Umbilical cord (tissue), 2 donors: ENCODE measurements at places on chromosomes 1 and 21. TPM values are rescaled to one million over a fixed set of nuclear protein-coding genes. Genes with fewer than 3 reads are reported as not detected.

DNA sequence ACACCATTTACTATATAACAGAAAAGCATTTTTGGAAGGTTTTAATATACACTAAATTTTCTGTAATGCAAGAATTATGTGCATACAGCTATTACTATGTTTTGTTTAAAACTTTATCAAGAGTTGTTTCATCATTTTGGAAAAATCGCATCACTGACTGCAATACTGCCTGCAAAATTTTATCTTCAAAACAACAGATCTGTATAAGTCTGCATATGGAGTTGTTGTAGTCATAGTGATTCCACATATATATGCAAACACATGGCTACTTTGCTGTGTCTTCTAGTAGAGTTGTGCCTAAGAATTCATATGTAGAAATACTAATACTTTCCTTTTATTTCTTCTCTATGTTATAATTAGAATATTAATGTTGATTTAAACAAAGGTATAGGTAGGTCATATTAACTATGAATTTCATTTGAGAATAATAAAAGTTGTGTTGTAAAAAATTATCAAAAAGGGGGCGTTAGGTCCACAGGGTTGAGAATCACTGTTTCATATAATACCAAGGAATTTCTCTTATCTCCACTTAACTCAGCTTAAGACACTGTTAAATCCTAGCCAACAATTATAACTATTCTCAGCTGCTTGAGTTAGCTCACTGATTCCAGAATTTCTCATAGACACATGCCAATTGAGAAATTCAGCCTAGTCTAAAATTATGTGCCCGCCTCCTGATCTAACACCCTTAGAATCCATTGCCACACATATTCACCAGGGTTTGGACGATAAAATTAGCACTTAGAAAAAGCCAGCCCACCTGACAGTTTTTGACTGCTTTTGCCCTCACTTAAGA is 22.9 kb upstream of the LAMC1 start:
- DNase-seq = peak; percentile 54

DNA sequence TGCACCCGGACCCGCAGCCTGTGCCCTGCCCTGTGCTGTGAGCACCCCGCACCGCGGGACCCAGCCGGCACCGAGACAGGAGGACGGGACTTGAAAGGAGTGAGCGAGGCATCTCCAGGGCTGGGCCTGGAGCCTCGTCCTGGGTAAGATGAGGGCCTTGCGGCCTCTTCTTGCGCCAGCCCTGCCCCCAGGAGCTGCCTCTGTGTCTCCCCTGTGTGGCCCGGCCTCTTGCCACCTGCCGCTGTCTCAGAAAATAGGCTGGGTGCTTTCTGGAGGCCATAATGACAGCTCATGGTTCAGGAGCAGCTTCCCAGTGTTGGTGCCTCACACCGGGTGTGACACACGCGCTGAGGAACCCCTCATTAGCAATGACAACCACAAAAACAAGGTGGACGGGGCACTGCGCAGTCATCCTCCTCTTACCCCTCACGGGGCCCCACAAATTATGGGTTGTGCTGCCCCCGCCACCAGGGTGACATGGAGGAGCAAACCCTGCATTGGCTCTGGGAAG is 161.5 kb upstream of the C1orf174 start:
- no peak for DNase-seq

- DNase-seq = peak; percentile 15
Observed at GRCh38 chr1:145782272-145783099, 41.4 kb downstream of the RNF115 start.

GRCh38 chr1:200152336-200152735 is 124.8 kb downstream of the NR5A2 start:
- no peak for DNase-seq

DNA sequence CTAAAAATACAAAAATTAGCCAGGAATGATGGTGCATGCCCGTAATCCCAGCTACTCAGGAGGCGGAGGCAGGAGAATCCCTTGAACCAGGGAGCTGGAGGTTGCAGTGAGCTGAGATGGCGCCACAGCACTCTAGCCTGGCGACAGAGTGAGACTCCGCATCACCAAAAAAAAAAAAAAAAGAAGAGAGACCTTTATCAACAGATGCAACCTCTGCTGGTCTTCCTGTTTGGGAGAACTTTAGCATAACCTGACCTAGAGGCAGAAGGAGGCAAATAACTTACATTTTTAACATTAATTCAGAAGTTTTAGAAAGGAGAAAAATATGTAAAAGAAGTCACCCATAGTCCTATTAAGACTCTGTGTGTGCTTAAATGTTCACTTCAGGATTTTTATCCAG is 32.4 kb downstream of the SLAMF1 start:
- DNase-seq = no peak

GRCh38 chr1:1274299-1274930 is 761 bp upstream of the UBE2J2 start:
- DNase-seq = no peak

DNA sequence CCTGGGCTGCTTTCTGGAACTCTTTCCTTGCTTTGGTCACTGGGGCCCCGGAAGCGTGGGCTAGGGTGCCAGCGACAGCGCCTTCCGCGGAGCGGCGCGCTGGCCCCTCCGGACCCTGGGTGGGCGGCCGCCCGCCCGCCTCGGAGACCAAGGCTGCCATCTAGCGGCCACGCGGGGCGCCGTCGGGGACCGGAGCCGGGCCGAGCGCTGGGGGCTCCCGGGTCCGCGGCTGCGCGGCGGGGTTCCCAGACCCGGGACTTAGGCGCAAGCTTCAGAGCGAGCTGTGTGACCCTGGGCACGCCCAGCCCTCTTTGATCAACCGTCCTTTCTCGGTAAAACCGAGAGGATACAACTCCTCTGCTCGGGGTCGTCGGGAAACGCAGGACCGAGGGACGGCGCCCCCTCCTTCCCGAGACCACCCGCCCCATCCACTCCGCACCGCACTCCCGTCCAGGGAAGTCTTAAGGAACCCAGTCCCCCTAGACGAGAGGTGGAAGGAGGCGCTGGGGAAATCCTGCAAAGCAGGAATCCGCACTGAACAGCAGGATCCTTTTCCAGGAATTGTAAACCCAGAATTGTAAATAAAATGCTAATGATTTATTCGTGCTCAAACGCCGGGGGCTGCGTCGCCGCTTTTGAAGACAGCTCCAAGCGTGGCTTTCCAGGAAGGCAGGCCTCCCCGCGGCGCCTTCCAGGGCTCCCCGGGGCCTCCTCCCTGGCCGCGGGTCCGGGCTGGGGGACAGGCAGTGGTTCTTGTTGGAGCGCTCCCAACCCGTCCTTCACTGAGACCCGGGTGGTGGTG is 41.2 kb downstream of the RRAGC start:
- peak; percentile 11 for DNase-seq

DNA sequence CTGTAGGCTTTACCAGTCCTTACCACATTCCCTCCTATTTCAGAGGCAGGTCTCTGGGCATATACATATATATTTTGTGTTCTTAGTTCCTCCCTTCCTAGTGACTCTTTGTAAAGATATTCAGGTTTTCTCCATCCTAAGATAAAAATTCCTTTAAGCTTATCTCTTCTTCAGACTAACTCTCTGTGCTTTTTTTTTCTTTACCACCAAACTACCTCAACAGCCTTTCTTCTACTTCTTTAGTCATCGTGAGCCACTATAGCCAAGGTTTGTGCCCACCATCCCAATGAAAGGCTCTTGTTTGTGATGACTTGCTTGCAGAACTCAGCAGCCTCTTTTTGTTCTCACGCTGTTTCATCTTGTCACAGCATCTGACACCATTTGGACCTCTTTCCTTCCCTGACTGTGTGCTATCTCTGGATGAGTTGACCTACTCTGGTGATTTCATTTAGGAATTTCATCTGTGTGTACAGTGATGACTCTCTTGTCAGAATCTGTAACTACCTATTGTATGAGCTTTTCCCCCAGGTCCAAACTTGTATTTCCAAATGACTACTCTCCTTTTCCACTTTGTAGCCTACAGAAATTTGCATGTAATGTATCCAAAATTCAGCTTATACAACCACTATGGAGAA is 59.0 kb upstream of the MACF1 start:
- DNase-seq = no peak

DNA sequence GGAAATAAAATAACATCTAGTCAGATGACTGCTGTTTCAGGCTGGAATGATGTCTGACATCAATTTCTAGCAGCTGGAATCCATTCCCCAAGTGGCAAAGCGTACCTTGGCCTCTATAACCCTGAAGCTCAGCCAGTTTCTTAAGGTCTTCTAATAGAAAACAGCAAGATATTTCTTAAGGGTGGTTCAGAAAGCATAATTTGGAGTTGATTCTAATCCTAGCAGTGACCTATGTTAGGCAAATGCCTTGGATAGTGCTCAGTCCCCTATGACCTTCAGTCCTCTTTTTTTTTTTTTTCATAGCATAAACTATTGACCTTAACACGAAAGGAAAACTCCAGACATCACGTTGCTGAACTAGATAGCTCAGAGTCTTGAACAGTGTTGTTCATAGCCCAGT is 56.5 kb downstream of the LAMC2 start:
- no peak for DNase-seq

DNA sequence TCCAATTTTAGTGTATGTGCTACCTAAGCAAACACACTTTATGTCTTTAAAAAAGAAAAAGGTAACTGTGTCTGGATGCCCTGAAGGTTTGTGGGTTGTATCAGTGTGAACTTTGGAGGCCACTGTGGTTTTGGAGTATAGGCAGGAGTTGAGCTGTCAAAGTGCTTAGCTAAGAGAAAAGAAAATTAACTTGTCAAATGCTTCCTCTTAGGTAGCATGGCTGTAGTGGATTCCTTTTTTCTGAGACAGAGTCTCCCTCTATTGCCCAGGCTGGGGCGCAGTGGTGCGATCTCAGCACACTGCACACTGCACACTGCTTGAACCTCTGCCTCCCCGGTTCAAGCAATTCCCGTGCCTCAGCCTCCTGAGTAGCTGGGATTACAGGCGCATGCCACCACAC is 11.2 kb upstream of the SLC41A1 start:
- DNase-seq = no peak

DNA sequence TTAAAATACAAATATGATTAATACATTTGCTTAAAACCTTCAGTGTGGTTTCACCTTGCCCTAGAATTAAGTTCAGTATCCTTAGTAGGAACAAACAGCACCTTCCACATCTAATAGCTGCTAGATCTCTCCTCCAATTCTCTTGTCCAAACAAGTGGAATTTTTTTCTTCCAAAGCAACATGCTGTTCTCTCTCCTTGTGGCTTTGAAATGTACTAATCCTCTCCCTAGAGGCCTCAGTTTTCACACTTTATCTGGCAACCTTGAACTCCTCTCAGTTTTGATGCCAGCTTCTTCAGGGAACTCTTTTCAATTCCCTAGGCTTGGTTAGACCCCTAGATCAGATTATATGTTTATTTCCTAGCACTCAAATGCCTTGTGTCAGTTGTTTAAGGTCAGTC is 87.0 kb downstream of the GLUL start:
- DNase-seq = no peak

GRCh38 chr1:26822737-26823395 is 3.6 kb upstream of the ZDHHC18 start:
- no peak for DNase-seq

DNA sequence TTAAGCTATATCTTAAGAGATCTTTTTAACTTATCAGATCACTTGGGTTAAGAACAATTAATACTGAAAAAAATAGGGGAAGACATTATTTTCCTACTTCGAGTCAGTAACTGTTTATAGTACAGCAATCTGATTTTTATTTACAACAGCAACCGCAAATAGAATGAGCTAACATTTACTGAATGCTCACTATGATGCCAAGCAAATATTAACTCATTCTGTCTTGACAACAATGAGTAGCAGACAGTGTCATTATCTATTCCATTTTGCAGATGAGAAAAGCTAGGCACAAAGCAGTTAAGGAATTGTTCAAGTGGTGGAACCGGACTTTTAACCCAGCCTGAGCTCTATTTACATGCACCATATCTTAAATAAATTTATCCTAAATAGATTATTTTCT is 273.7 kb downstream of the NTNG1 start:
- DNase-seq = no peak

- no peak for DNase-seq
Observed at GRCh38 chr1:230679825-230680224, 34.1 kb downstream of the AGT start.

DNA sequence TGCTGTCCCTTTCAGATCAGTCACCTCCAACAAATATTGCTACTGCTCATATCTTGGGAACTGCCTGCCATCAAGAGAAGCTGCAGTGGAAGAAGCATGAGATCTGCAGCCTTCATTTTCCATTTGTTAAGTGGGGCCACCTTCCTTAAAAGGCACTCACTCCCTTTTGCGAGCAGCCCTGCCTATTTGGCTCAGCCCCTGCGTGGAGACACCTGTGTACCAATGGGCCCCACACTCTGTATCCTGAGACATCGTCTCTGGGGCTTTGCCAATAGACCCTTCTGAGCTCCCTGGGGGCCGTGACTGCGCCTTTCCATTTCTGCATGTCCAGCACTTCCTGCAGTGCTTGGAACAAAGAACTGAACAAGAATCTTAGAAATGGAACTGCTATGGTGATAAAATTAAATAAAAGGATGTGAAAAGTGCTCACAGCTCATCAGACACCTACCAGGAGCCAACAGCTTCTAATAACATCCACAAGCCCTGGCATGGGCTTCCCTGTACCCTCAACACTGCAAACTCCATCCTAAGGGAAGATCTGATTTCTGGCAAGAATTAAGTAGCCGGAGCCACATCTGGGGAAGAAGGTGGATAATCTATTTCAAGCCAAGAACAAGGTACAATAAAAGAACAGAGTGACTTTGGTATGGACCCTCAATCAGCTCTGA is 36.7 kb downstream of the PARP1 start:
- DNase-seq = no peak

GRCh38 chr1:152185544-152186391 is 26.7 kb upstream of the RPTN start:
- DNase-seq = peak; percentile 38

DNA sequence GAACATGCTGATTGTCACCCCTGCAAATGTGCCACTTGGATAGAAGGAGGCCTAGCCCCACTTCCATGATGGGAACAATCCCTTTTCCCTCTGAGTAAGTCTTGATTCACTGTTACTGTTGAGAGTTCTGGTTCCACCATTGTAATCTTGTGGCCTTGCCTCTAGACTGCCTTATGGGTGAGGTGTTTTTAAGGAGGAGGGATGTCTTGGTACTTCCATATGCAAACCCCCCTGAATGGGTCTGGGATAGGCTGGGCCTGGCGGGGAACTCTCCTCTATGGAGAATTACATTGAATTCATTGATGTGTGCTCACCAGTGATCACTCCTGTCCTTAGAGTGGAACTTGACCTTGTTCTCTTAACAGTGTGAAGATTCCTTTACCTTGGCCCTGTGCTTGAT is 5.8 kb downstream of the GALNT2 start:
- DNase-seq = no peak

GRCh38 chr1:39154553-39155421 is 49.7 kb upstream of the MACF1 start:
- no peak for DNase-seq

SPRR1B gene
- total RNA-seq = not detected

HJV gene
- not detected for total RNA-seq

CCT3 gene
- 240 TPM for total RNA-seq

AQP10 gene
- total RNA-seq = not detected

NES gene
- 19.0 TPM for total RNA-seq
